ENCODE measurements at places on chromosomes 2 and 18. TPM values are rescaled to one million over a fixed set of nuclear protein-coding genes. Genes with fewer than 3 reads are reported as not detected.

GRCh38 chr2:39517622-39518021 is 80.5 kb upstream of the MAP4K3 start:
- no peak for DNase-seq
- H3K36me3 ChIP-seq: peaks cover 10% of the 10 kb centered on the region
- peaks cover 18% of the 10 kb centered on the region for H3K4me1 ChIP-seq
- no peaks in the 10 kb centered on the region for H3K27me3 ChIP-seq

GRCh38 chr2:118881490-118882129 is 34.2 kb upstream of the EN1 start:
- peaks cover 23% of the 10 kb centered on the region for H3K27me3 ChIP-seq
- H3K27ac ChIP-seq: no peak overlapping the region
- DNase-seq: peak; percentile 74
- no peaks in the 10 kb centered on the region for H3K36me3 ChIP-seq
- peaks cover 7% of the 10 kb centered on the region for H3K4me1 ChIP-seq
- no peak overlapping the region for H3K4me3 ChIP-seq

GRCh38 chr18:49473721-49474120 is 13.3 kb upstream of the DYM start:
- no peak overlapping the region for H3K27ac ChIP-seq
- peaks cover 9% of the 10 kb centered on the region for H3K4me1 ChIP-seq
- peaks cover 3% of the 10 kb centered on the region for H3K27me3 ChIP-seq
- peaks cover 5% of the 10 kb centered on the region for H3K36me3 ChIP-seq

- no peak overlapping the region for H3K4me3 ChIP-seq
- no peaks in the 10 kb centered on the region for H3K27me3 ChIP-seq
- no peak overlapping the region for H3K27ac ChIP-seq
- peaks cover 60% of the 10 kb centered on the region for H3K4me1 ChIP-seq
- DNase-seq: no peak
- no peaks in the 10 kb centered on the region for H3K36me3 ChIP-seq
Measured at GRCh38 chr2:102081606-102082005, 60.9 kb upstream of the IL1R1 start.

DNA sequence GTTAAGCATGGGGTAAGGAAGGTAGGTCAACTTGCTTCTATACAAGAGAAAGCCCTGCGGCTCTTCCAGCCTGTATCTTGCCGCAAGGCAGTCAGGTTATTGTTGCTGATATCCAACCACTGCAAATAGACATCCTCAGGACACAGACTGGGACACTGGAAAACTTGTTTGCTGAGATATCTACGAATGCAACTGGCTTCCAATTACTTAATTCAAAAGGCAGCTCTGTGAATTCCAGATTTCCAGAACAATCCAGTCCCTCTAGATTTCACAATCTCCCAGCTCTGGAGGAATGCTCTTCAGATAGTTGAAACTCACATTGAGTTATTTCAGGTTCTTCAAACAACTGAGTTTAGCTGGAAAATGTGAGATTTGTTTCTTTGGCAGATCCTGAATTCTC is 34.6 kb upstream of the SP9 start:
- DNase-seq: no peak
- no peaks in the 10 kb centered on the region for H3K36me3 ChIP-seq
- H3K27me3 ChIP-seq: peaks cover 4% of the 10 kb centered on the region
- no peak overlapping the region for H3K27ac ChIP-seq

- no peak overlapping the region for H3K4me3 ChIP-seq
- no peak for DNase-seq
- peaks cover 11% of the 10 kb centered on the region for H3K4me1 ChIP-seq
- H3K27ac ChIP-seq: no peak overlapping the region
- H3K27me3 ChIP-seq: peaks cover 29% of the 10 kb centered on the region
- no peaks in the 10 kb centered on the region for H3K36me3 ChIP-seq
Measured at GRCh38 chr2:10546975-10547391, 98.9 kb upstream of the ODC1 start.

GRCh38 chr2:84939426-84940087 is 31.4 kb upstream of the KCMF1 start:
- peak; percentile 78 for DNase-seq
- H3K27ac ChIP-seq: peak overlapping the region; percentile 99
- no peaks in the 10 kb centered on the region for H3K27me3 ChIP-seq
- peaks cover 2% of the 10 kb centered on the region for H3K36me3 ChIP-seq
- H3K4me3 ChIP-seq: peak overlapping the region; percentile 72

DNA sequence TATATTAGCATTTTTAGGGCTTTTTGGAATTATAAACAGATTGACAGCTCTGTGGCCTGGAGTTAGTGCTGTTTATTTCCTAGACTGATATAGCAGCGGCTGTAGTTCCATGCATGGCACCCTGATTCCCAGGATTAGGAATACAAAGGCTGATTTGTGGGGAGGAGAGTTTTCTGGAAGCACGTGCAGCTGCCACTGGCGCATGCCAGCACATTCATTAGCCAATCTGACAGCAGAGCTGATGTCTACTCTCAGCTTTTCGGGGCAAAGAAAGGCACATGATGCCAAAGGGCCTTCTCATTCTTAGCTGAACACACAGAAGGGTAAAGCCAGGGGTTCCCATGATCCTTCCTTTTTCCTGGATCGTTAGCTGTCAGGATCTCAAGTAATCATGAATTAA is 45.7 kb upstream of the RAPH1 start:
- no peak for DNase-seq
- H3K27ac ChIP-seq: no peak overlapping the region
- no peaks in the 10 kb centered on the region for H3K27me3 ChIP-seq
- no peak overlapping the region for H3K4me3 ChIP-seq
- H3K36me3 ChIP-seq: no peaks in the 10 kb centered on the region
- H3K4me1 ChIP-seq: peaks cover 16% of the 10 kb centered on the region

GRCh38 chr2:216163518-216163917 is 54.4 kb downstream of the XRCC5 start:
- H3K4me1 ChIP-seq: peaks cover 30% of the 10 kb centered on the region
- no peak for DNase-seq
- no peak overlapping the region for H3K4me3 ChIP-seq
- H3K27ac ChIP-seq: no peak overlapping the region

CD8B2 gene
- total RNA-seq: 0.10 TPM

EVX2 gene
- total RNA-seq: not detected

SERPINB3 gene
- not detected for total RNA-seq

DNA sequence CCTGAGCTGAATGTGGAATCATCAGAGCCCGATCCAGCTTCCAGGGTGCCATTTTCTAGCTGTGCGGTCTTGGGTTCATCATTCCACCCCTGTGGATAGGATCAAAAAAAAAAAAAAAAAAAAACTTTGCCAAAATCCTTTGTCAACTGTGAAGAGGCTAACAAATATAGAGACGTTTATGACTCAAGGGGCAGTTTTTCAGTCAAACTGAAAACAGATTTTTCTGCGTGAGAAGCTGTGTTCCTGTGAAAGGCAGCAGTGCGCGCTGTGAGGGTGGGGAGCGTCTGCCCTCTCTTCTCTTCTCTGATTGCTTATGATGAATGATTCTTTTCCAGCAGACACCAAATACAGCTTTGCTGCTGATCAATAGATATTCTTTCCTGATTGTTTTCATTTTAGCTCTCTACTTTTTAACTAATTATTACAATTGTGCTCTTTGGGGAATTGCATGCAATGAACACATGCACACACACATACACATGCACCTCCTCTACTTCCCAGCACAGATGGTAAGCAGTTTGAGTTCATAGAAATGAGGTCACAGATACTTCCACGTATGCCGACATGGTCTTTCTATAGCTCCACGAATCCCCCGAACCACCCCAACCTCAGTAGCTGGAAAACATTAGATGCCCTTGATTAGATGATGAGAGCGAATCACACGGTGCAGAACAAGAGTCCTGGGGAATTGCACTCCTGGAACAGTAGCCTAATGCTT is 175.4 kb downstream of the NRP2 start:
- H3K27ac ChIP-seq: no peak overlapping the region
- H3K4me1 ChIP-seq: no peaks in the 10 kb centered on the region
- no peaks in the 10 kb centered on the region for H3K36me3 ChIP-seq
- peaks cover 20% of the 10 kb centered on the region for H3K27me3 ChIP-seq
- no peak for DNase-seq

DNA sequence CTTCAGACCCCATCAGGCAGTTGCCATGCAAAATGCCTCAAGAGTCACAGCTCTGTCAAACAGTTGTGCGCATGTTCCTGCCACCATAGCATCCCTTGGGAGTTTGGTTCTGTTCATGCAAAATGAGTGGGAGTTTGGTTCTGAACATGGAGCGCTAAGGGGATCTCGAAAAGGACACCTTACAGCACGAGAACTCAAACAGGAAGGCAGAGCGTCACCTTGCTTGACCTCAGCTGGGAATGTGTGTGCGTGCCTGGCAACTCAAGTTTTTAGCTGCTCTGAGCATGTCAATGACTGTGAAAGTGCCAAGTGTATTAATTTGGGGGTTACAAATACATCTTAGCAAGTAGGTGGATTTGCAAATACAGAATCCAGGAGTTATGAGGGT is 16.6 kb downstream of the MALL start:
- no peak for DNase-seq
- peaks cover 10% of the 10 kb centered on the region for H3K4me1 ChIP-seq
- H3K27ac ChIP-seq: no peak overlapping the region
- no peaks in the 10 kb centered on the region for H3K36me3 ChIP-seq

PDCD1 gene
- 8.3 TPM for total RNA-seq

DNA sequence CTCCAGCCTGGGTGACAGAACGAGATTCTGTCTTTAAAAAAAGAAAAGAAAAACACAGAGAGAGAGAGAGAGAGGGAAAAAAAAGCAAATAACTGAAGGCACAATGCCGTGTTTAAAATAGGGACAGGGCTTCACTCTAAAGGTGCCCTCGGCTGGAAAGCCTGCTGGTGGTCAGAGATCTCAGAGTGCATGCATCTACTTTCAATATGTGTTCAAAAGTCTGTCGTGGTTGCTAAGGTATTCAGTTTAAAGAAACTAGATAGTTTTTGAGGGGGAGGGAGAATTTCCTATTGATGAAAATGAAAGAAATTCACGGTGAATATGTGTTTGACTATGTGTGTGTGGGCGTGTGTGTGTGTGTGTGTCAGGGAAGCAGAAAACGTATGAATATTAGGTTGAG is 11.0 kb upstream of the CBLN2 start:
- H3K4me3 ChIP-seq: no peak overlapping the region
- no peak for DNase-seq
- H3K36me3 ChIP-seq: no peaks in the 10 kb centered on the region

HOXD12 gene
- not detected for total RNA-seq
